ENCODE measurements at places on chromosomes 2 and 18. TPM values are rescaled to one million over a fixed set of nuclear protein-coding genes. Genes with fewer than 3 reads are reported as not detected.

DNA sequence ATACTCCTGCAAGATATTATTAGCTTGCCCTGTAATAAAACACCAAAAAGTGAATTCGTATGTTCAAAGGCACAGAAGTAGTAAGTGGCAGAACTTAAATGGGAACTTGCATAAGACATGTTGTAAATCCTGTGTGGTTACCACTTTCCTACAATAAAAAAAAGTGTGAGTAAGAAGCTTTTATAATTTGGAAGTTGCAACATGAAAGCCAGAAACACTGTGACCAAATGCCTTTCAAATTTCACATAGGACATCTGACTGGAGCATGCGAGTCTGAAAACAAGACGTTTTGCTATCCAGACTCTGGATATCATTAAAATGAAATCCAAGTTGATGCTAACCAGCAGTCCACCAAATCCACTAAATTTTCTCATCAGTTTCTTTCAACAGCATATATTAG, 886.2 kb upstream of the NRXN1 start:
- DNase-seq = no peak

- DNase-seq = no peak
These were observed 11.4 kb downstream of the DARS1 start for GRCh38 chr2:135974036-135974435.

GRCh38 chr18:23765931-23766330, 76.7 kb downstream of the LAMA3 start:
- DNase-seq = no peak

DNA sequence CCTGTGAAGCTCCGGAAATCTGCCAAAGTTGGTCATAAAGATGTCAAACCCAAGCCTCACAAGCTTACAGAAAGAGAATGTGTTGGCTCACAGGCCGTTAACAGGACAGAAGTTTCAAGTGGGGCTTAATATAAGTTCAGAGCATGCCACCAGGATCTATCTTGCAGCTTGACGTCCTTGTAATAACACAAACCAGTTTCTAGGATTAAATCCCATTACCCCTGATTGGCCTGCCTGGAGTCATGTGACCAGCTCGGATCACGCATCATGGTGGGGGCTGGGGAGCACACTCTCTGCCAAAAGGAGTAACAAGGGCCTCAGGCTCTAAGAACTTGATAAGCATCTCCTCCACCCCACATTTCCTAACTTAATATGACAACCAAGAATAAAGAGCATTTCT, 38.9 kb upstream of the SCG2 start:
- DNase-seq = no peak

DNA sequence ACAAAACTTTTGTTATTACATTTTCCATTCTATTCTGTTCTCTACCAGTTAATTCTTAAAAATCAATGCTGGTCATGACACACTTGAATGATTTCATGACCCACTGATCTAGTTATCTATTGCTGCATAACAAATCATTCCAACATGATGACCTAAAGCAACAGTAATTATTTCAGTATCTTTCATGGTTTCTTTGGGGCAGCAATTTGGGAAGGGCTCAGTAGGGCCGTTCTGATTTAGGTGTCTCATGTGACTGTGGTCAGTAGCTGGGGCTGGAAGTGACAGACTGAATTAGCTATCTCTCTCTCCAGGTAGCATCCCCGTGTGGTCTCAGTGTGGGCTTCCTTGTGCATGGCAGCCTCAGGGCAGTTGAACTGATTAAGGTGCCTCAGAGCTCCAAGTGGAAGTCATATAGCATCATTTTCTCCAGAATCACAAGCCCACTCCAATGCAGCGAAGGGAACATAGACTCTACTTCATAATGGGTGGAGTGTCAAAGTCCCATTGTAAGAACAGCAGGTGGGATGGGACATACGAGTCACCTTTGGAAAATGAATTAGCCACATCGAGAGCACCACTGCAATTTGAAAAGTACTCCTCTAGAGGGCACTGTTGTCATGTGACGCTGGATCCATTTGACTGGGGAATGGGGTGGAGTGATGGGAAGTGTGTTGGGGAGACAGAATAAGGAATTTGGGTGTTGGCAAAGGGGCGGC, 39.1 kb upstream of the FAM136A start:
- DNase-seq = peak; percentile 30

DNA sequence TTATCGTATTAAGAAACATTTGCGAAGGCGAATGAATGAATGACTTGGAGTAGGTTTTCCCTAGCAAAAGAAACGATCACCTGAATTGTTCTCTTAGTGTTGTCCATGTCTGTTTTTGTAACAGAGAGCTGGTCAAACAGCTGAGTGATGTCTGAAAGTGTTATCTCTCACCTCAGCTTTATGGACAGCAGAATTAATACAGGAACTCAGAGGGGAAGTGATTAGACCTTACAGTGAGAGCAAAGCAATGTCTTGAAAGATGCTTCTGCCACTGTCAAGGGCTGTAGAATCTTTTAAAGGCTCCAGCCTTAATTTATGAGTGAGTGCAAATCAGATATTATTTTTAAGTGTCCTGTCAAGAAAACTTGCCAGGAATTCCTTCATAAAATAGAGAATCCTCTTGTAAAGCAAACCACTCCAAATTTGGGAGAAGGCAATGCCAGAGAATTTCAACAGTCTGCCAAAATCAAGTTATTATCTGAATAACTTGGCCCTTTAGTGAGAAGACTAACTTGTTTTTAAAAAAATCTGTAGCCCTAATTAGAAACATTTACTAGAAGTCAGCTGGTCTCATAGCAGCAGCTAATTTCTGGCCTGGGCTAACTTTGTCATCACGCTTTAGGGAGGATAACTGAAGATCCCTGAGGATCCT, 60.7 kb downstream of the CDC42EP3 start:
- no peak for DNase-seq

DNA sequence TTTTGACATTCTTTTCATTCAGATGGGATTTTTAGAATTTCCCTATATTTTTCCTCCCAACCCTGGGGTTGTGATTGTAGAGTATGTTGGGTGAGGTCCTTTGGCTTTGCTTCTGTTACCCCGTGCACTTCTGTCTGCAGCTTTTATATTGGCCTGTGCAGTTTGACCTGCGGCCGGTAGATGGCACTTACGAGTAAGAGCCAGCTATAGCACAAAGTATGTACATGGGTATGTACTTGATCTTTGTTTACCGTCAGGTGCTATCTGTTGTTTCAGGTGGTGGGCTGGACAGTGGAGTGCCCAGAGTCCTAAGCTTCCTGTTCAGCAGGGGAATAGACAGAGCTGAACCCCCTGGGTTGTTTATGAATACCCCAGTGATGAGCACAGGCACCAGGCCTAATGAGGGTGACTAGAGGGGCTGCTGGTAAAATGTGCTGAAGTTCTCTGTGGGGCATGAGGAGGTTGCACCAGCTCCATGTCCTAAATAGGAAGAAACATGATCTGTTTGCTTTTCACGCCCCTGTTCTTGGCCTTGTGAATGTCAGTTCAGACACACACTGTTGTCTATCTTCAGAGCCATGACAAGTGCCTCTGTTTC, 58.9 kb upstream of the THUMPD2 start:
- no peak for DNase-seq

DNA sequence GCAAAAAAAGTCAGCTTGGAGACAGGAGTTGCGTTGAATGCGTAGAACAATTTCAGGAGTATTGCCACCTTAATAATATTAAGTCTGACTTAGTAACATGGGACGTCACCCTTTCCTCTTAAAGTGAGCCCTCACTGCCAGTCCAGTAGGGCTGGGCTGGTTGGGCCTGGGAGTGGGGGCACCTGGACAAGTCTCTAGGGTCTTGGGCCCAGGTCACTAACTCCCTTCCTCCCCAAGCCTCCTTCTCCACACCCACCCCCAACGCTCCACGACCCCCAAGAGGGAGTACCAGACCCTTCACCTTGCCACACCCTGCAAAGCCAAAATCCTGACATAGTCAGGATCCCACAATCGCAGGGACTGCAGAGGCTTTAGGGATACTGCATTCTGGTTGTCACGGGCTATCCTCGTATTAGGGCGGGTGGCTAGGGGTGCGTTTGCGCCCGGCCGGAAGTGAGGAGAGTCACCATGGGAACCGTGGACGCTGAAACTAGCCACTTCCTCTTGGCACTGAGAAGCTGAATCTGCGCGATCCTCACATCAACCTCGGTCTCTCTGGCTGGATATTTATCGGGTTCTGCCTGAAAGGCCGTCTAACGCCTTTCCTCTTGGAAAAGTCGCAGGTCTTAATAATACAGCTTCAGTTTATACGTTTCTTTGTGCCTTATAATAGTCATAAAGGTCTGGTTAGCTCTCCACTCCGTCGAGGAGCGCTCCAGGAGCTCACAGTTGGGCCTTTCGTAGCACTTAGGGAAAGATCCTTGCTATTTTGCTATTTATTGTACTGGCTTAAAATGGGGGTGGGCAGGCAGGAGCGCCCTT, 10.3 kb upstream of the CXXC1 start:
- peak; percentile 86 for DNase-seq

- no peak for DNase-seq
These were observed 93.8 kb downstream of the PMAIP1 start for GRCh38 chr18:59993560-59993959.

DNA sequence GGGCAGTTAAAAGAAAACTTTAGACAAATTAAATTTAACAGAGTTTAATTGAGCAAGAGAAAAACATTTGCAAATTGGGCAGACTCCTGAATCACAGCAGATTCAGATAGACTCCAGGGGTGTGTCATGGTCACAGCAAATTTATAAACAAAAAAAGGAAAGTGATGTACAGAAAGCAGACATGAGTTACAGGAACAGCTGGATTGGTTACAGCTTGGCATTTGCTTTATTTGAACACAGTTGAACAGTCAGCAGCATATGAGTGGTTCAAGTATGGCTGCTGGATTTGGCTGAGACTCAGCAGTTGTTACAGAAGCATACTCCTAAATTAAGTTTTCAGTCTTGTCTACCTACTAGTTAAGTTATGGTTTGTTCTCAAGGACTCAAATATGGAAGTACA, 82.3 kb upstream of the NYAP2 start:
- no peak for DNase-seq

Gene IKZF2
- total RNA-seq = 4.2 TPM

Gene ASXL3
- total RNA-seq = not detected

Gene CASP10
- total RNA-seq = 51.3 TPM

Gene NAT8
- not detected for total RNA-seq

Gene STPG4
- total RNA-seq = not detected
